ENCODE measurements at places on chromosomes 6 and 20. TPM values are rescaled to one million over a fixed set of nuclear protein-coding genes. Genes with fewer than 3 reads are reported as not detected.

The KIF6 gene
- total RNA-seq: not detected

The OVOL2 gene
- total RNA-seq: 0.86 TPM

GRCh38 chr20:47878601-47879027, 93.3 kb upstream of the SULF2 start:
- DNase-seq: no peak

DNA sequence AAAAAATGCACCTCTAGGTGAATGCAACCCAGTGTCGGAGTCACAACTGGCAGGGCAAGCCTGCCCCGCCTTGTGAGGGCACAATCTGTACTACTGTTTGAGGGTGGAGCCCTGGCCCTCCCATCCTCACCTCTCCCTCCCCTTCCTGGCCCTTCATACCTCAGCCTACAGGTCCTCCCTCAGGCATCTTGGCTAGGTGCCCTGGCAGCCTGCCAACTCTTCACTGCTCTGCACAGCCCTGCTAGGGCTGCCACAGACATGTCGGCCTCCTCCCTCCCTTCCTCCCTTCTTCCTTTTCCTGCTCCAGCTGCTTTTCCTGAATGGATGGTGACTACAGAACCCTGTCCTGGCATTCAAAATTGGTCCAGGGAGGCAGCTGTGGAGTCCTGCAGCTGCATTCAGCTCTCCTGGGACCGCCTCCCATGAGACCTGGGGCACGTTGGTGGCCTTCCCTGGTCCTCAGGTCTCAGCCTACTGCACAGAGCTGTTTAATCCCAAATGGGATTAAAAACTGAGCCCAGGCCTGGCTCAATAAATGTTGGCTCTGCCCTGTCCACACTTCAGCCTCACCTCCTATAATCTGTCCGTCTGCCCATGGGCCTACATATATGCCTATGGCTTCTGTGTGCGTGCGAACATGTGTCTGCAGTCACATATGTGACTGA, 52.7 kb downstream of the CDH22 start:
- DNase-seq: peak; percentile 69

The HLA-A gene
- 251 TPM for total RNA-seq

GRCh38 chr6:125469915-125470314, 168.1 kb upstream of the HDDC2 start:
- no peak for DNase-seq

The FILIP1 gene
- 0.05 TPM for total RNA-seq

DNA sequence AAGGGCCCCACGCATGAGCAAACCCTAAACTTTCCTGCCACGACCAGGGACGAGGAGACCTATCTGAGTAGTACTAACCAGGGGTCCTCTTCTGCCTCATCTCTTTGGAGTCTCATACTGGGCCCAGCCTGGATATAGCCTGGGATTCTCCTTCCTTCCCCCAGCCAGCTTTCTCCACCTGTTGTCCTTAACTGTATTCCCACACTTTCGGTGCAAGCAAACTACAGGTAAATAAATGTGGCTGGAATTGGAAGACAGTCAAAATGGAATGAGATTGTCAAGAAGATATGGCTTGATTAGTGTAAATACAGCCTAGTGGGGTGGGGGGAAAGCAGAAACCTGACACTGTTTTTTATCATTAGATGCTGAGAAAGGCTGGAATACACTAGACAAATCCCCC, 23.5 kb upstream of the LY86 start:
- no peak for DNase-seq

The ANGPT4 gene
- not detected for total RNA-seq

The RBBP9 gene
- total RNA-seq: 10.3 TPM

The UBD gene
- total RNA-seq: not detected

- no peak for DNase-seq
Measured at GRCh38 chr6:151958332-151958731, 150.8 kb downstream of the ESR1 start.

The EYS gene
- not detected for total RNA-seq

- no peak for DNase-seq
Measured at GRCh38 chr6:23213193-23213592, 643.8 kb downstream of the HDGFL1 start.

The MYMX gene
- total RNA-seq: not detected

GRCh38 chr6:34633785-34634184, 62.8 kb downstream of the ILRUN start:
- DNase-seq: no peak

DNA sequence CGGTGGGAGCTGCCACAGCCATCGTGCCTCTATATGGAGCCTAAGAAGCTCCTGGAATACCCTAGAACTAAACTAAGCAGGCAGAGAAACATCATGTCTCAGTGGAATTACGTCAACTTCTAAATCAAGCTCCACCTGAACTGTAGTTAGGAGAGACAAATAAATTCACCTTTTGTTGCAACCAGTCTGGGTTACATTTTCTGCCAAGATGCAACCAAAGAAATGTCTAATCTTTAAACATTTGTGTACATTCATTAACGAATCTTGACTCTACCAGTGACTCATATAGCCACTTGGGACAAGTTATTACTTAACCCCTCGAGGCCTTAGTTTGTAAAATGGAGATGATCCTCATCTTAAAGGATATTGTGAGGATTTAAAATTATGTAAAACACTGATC, 8.9 kb downstream of the PTPRK start:
- no peak for DNase-seq

DNA sequence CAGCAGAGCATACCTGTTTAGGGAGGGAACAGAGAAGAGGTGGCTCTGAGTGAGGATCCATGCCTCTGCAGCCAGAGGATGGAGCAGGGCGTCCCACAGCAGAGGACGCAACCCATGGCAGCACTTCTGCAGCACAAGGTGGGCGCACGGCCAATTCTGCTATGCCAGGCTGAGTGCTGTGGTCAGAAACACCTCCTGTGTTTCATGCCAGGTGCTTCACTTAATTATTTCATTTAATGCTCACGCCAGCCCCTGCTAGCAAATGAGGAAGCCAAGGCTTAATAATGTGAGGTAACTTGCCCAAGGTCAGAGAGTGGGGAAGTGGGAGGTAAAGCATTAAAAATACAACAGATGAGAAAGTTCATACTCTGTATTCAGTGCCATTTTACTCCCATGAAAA, 68.5 kb upstream of the PTGIS start:
- no peak for DNase-seq

The C20orf144 gene
- total RNA-seq: 0.37 TPM

- no peak for DNase-seq
Measured at GRCh38 chr6:138529478-138529877, 30.2 kb upstream of the NHSL1 start.

- no peak for DNase-seq
Measured at GRCh38 chr6:144481527-144481926, 196.4 kb downstream of the UTRN start.

- DNase-seq: no peak
Measured at GRCh38 chr6:81748994-81749393, 3.5 kb downstream of the TENT5A start.

DNA sequence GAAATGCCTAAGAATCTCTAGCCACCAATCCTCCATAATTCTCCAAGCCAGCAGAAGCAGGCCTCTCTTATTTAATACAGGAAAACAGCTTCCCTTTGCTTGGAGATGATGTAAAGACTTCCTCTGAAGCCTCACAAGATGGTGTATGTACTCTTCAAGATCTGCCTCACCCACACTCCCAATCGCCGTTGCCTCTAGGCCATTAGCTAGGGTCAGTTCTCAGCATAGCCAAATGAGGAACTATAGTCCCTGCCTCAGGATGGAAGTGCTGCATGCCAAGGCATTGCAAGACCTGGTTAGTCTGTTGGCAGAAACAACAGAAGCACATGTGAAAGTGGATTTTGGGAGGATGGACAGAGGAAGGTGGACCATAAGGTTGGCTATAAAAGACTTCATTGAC, 139.1 kb downstream of the SCML4 start:
- no peak for DNase-seq

DNA sequence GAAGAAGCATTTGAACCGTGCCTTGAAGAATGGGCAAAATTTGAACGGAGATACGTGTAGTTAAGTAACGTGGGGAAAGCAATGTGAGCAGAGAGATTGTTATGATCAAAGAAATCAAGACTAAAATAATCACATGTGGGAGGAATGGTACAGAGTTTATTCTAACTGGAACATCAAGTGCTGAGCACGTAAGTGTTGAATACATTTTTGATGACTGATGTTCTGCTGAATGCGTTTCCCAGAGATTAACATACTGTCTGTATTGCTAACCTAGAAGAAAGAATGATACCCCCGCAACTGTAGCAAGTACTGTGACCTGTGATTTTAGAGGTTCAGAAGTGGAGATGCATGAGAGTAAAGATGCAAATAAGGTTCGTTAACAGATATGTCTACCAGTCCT, 146.9 kb upstream of the EPHA7 start:
- no peak for DNase-seq

DNA sequence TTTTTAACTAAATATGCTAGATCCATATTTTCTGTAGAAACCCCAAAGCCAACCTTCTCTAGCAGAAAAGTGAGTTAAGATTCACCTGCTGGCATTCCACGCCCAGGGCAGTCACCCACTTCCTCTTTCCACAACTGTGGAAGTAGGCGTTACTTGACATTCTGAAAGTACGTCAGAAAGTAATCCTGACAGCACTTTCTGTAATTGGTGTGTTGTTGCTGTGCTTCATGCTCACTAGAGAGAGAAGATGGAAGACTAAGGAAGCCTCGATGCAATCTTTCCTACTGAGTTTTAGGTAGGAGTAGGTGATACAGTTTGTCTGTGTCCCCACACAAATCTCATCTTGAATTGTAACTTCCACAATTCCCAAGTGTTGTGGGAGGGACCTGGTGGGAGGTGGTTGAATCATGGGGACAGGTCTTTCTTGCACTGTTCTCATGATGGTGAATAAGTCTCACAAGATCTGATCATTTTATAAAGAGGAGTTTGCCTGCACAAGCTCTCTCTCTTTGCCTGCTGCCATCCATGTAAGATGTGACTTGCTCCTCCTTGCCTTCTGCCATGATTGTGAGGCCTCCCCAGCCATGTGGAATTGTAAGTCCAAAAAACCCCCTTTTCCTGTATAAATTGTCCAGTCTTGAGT, 101.1 kb downstream of the MAP3K7 start:
- no peak for DNase-seq

GRCh38 chr20:61357119-61357518, 105.1 kb downstream of the CDH4 start:
- no peak for DNase-seq

- DNase-seq: no peak
Measured at GRCh38 chr6:131212913-131213312, 77.6 kb downstream of the AKAP7 start.

The ERVFRD-1 gene
- total RNA-seq: not detected

DNA sequence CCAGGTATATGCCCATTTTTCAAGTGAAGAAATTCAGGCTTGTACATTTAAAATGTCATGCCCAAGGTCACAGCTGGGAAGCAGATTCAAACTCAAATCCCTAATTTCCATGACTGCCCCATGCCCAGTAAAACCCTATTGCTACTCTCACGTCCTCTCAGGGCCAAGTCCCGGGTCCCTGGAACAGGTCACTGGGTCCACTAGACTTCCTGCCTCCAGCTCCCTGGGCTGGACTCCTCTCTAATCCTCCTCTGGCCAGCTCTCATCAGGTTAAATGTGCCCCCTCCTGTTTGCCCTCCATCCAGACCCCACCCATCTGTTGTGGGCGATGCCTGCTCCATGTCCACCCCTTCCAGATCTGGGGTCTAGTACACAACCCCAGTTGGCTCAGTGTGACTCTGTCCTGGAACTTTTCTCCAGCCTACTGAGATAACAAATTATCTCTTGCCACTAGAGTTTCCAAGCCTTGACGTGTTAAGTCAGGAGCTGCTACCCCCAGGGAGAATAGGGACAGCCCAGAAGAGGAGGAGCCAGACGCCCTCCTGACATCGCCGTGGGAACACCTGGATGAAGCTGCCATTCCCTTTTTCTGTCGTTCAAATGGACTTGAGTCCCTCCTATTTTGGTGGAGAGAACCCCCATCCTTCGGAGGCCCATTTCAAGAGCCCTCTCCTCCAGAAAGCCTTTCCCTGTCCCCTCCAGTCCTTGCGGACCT, 3.7 kb upstream of the SPDEF start:
- DNase-seq: no peak

The LY6G6F gene
- total RNA-seq: not detected

GRCh38 chr6:72522735-72523141, 99.1 kb upstream of the KCNQ5 start:
- DNase-seq: no peak

DNA sequence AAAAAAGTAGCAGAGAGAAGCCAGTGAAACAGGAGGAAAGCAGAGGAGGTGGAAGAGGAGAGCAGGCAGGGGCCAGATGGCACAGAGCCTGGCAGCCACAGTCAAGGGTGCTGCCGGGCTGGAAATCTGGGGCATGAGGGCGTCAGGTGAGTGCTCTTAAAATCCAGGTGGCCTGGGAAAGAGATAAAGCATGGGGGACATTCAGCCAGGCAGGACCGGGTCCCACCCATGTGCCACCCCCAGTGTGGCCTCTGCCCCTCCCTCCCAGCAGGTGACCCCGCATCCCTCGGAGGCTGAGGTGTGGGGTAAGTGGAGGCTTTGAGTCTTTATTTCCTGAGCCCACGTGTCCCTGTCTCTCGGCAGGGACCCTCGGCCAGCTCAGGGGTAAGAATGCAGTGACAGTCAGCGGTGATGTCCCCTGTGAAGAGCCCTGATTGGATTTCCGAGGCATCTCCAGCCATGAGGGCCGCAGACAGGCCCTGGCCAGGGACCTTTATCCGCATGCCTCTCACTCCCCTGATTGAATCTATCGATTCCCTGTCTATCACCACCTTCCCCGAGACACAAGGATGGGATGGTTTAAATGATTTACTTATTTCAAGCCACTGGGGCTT, 33.8 kb upstream of the SULF2 start:
- DNase-seq: no peak

GRCh38 chr6:138988469-138988834, 399 bp upstream of the REPS1 start:
- no peak for DNase-seq

DNA sequence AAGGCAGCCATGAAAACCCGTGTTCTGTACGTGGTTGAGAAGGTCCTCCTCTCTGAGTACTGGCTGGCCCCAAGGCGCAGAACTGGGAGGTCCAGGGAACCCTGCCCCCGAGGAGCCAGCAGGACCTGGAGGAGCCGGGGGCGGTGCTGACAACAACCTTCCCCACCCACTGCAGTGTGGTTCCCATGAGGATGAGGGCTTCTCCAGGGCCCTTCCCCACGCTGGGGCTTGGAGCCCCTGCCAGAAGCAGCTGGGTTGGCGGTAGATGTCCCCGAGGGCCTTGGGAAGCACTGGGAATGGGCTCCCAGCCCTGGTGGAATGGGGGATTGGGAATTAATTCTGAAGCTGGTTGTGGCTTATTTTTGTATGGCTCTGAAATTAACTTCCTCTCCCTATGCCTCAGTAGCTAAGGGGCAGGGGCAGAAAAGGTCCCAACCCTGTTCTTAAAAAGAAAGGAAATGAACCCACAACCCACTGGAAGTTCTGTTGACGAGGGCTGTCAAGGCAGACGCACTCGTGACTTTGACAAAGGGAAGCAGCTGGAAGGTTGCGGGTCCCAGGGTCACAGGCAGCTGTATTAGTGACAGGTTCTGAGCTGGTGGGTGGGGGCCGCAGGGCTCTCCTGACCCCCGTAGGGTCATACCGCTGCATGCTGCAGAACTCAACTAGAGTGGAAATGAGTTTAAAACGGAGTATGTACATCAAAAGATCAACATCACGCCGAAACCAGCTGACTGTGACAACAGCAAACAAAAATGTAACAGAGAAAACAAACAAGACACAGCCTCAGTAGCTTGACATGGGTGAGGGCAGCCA, 13.9 kb upstream of the HELZ2 start:
- no peak for DNase-seq

- no peak for DNase-seq
Measured at GRCh38 chr6:34249469-34250261, 859 bp upstream of the SMIM29 start.

The COL19A1 gene
- total RNA-seq: not detected

The EYA2 gene
- total RNA-seq: not detected

The CGA gene
- not detected for total RNA-seq

GRCh38 chr6:169994739-169995138, 243.3 kb downstream of the ERMARD start:
- DNase-seq: no peak

Measured in HCT116 (cell line).